ENCODE measurements at places on chromosomes 5 and 9.

GRCh38 chr5:119792161-119792799, 162.9 kb downstream of the FAM170A start:
- no peak for DNase-seq

DNA sequence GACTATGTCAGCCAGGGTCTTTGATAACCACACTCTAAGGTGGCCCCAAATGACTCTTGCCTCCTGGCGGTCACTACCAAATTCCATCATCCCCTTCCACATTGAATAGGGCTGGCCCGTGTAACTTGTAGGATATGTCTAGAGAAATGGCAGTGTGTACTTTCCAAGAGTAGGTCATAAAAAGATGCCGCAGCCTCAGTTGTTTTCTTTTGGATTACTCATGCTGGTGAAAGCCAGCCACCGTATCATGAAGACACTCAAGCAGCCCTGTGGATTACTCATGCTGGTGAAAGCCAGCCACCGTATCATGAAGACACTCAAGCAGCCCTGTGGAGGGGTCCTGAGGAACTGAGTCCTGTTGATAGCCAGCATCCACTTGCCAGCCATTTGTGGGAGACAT, 172.0 kb upstream of the TBC1D2 start:
- no peak for DNase-seq

DNA sequence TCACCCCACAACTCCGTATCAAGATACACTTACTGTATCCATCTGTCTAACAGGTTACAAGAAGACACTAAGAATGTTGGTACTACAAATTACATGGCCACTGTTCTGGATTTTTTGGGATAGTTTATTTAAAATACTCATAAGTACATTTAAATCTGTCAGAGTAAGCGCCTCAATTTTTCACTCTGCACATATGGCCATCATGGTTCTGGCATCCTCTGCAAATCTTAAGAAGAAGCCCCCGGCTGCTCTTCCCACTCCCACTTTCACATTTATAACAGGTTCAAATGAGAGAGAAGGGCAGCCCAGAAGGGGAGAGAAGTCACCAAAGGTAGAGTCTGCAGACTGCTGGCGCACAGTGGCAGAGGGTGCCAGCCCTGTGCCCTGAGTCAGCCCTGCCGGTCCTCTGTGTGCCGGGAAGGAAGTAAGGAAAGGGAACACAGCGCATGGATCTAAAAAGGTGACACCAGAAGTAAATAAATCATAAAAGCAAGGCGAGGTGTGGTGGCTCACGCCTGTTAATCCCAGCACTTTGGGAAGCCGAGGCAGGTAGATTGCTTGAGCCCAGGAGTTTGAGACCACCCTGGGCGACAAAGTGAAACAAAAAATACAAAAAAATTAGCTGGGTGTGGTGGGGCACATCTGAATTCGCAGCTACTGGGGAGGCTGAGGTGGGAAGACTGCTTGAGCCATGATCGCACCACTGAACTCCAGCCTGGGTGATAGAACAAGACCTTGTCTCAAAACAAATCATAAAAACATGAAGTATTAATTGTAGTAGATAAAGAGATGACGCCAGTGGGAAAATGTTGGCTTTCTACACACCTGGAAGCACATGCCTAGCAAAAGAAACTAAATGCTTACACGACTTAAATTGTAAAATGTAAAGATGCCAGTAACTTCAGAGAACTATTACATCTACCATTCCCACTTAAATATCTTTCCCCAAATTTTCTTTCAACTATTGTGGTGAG, 30.0 kb downstream of the RNF130 start:
- no peak for DNase-seq

DNA sequence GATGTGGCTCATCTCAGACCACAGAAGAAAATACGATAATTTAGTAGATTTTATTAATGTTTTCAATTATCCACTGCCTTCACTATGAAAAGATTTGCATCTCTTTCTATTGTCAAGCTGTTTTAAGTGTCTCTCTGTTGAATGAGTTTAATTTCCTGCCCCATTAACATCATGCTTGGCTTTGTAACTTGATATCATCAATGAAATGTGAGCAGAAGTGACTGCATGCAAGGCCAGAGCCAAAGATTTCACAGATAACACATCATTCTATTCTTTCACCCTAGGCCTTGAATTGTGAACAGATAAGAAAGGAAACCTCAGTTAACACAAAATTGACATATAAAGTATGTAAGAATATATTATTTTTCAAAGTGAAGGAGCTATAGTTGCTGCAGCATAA, 986.4 kb upstream of the CDH18 start:
- no peak for DNase-seq

GRCh38 chr5:168852329-168852728, 273.2 kb upstream of the PANK3 start:
- no peak for DNase-seq

DNA sequence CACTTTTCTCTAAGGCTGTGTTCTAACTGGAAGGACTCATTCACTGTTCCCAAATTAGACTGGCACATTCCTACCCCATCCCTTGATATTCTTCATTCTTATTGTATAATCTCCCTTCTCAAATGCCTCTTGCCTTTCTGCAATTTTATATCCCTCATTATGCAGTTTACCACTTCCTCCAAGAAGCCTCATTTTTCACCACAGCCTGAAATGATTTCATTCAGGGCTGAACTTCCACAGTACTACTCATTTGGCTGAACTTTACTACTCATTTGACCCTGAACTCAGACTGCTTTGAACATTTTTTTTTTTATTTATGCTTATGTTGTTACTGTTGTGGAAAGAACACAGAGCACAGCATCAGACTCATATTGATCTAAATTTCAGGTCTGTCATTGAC, 32.7 kb downstream of the GRIA1 start:
- DNase-seq, result no peak

GRCh38 chr5:56900858-56901578, 8.4 kb upstream of the SETD9 start:
- DNase-seq, result no peak

GRCh38 chr9:16867576-16868311, 2.7 kb downstream of the BNC2 start:
- DNase-seq, result no peak

- DNase-seq, result no peak
These were observed 39.1 kb upstream of the RANBP6 start for GRCh38 chr9:6054280-6055099.

- no peak for DNase-seq
These were observed 490.2 kb downstream of the TLE4 start for GRCh38 chr9:80061940-80062339.

- no peak for DNase-seq
These were observed 141.0 kb downstream of the OLFM1 start for GRCh38 chr9:135228345-135228982.

DNA sequence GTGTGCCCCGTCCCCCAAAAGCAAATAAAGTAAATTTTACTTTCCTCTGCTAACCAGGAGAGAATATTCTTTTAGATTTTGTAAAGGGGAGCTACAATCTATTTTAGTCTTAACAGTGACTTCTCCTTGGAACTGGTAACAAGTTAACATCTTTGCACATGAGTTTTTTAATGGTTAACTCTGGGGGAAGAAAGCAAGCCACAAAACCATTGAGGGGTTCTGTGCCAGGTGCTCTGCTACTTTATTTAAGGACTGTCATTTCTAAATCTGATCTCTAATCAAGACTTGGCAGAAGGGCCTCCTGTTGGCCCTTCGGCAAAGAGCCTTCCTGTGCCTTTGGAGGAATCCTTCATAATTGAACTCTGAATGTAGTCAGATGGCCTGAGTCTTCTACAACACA, 153.4 kb downstream of the SLC12A2 start:
- DNase-seq, result no peak

GRCh38 chr5:72036951-72037350, 70.3 kb upstream of the MAP1B start:
- no peak for DNase-seq

DNA sequence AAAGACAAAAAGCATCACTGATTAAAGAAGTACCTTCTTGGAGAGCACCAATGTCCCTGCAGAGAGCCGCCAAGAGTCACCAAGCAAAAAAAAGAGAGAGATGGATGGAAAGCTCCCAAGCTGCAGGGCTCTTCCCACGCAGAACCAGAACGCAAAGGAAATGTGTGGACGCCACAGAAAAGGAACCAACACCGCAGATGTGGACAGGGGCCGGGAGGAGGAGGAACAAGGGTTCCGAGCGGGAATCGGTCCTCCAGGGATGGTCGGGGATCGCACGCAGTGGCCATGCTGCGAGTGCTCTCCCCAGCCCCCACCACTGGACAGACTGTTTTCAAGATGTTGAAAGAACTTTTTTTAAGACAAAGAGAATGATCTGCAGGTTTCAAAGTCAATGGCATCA, 40.2 kb upstream of the ZNF354A start:
- no peak for DNase-seq

Measured in caudate nucleus (tissue), 63 donors.